ENCODE measurements at places on chromosomes 6 and 20. TPM values are rescaled to one million over a fixed set of nuclear protein-coding genes. Genes with fewer than 3 reads are reported as not detected.
A peak's percentile ranks its signal among the peaks of the same experiment; 100 is the strongest.

GRCh38 chr6:64083261-64083660, 447.7 kb downstream of the PHF3 start:
- no peak overlapping the region for H3K4me3 ChIP-seq
- DNase-seq = no peak
- no peaks in the 10 kb centered on the region for H3K36me3 ChIP-seq
- no peaks in the 10 kb centered on the region for H3K27me3 ChIP-seq
- H3K27ac ChIP-seq = no peak overlapping the region

- no peak overlapping the region for H3K27ac ChIP-seq
- no peaks in the 10 kb centered on the region for H3K4me1 ChIP-seq
- no peak overlapping the region for H3K4me3 ChIP-seq
- no peaks in the 10 kb centered on the region for H3K36me3 ChIP-seq
These were observed 25.6 kb upstream of the ENPP4 start for GRCh38 chr6:46104209-46104608.

- H3K27ac ChIP-seq = no peak overlapping the region
- no peaks in the 10 kb centered on the region for H3K36me3 ChIP-seq
- no peaks in the 10 kb centered on the region for H3K4me1 ChIP-seq
These were observed 297.9 kb downstream of the TBC1D7 start for GRCh38 chr6:13030396-13030795.

GRCh38 chr20:64279826-64280459, 24.4 kb downstream of the PCMTD2 start:
- no peaks in the 10 kb centered on the region for H3K36me3 ChIP-seq
- no peak overlapping the region for H3K4me3 ChIP-seq
- H3K27me3 ChIP-seq = peaks cover 3% of the 10 kb centered on the region
- no peak for DNase-seq

- H3K36me3 ChIP-seq = no peaks in the 10 kb centered on the region
- no peak overlapping the region for H3K4me3 ChIP-seq
- H3K4me1 ChIP-seq = no peaks in the 10 kb centered on the region
- DNase-seq = no peak
- no peaks in the 10 kb centered on the region for H3K27me3 ChIP-seq
These were observed 178.0 kb downstream of the PHF3 start for GRCh38 chr6:63813566-63814120.

DNA sequence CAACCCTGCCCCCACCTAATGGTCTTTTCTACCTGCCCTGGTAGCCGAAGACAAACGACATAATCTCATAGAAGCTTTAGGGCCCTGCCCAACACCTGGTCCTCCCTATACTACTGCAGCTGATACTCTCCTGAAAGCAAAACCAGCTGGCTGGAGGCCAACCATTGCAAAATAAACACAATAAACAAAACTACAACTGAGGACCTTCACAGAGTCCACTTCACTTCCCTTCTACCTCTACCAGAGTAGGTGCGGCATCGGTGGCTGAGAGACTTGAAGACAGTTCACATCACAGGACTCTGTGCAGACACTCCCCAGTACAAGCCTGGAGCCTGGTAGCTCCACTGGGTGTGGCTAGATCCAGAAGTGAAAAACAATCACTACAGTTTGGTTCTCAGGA, 476.2 kb downstream of the MMUT start:
- H3K27ac ChIP-seq = no peak overlapping the region
- no peaks in the 10 kb centered on the region for H3K27me3 ChIP-seq
- peaks cover 8% of the 10 kb centered on the region for H3K4me1 ChIP-seq
- no peaks in the 10 kb centered on the region for H3K36me3 ChIP-seq
- DNase-seq = no peak

DNA sequence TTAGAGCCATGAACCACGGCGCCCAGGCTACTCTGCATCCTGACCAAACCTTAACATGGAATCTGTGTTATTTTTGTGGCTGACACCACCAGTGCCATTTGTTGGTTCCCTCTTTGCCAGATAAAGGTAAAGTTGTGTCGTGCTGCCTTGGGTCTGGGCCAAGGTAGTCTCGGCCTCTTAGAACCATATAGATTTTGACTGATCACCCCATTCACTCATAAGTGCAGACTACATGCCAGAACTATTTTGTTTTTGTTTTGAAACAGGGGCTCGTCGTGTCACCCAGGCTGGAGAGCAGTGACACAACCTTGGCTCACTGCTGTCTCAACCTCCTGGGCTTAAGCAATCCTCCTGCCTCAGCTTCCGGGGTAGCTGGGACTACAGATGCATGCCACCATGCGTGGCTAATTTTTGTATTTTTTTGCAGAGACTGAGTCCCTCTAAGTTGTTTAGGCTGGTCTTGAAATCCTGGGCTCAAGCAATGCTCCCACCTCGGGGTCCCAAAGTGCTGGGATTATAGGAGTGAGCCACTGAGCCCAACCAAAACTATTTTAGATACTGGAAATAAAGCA, 19.2 kb upstream of the RIPOR3 start:
- no peak overlapping the region for H3K27ac ChIP-seq
- H3K27me3 ChIP-seq = no peaks in the 10 kb centered on the region
- H3K4me3 ChIP-seq = no peak overlapping the region
- H3K4me1 ChIP-seq = peaks cover 12% of the 10 kb centered on the region
- no peak for DNase-seq

DNA sequence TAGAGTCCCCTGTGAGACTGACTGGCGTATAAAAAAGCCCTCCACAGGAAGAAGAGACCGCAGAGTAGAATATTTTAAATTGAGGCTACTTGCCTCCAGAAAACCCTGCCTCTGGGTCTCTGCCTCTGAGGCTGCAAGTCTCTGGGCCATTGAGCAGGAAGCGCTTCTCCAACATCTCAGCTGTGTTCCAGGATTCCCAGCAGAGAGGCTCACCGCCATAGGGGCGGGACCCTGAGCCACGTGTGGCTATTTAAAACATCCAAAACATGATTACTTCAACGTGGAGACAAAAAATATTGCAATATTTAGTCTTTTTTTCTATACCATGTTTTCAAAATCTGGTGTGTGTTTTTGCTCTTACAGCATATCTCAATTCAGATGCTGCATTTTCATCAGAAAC, 59.4 kb downstream of the GNAS-AS1 start:
- H3K4me3 ChIP-seq = no peak overlapping the region
- DNase-seq = no peak
- no peak overlapping the region for H3K27ac ChIP-seq
- no peaks in the 10 kb centered on the region for H3K4me1 ChIP-seq

DNA sequence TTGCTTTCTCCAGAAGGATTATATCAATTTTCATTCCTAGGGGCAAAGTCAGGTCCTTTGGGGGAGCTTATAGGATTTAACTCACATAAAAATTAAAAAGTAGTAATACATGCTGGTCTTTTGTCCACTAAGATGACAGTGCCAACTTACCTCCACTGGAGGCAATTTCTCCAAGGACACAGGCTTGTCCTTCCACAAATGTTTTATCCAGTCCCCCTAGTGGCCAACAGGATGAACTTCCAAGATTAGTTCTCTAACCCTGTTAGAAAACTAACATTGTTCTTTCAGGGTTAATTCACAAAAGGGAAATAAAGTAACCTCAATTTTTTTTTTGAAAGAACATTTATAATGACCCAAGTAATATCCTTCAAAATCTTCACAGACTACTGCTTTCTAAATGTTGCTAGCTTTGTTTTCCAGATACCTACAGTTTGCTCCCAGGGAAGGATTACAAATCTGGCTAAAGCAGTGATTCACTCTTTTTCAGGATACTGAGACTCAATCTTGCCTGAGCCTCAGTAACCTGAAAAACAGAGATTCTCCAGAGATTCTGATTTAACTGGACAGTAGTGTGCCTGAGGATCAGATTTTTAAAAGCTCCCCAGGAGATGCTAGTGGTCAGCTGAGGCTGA, 31.7 kb upstream of the UBR2 start:
- H3K27ac ChIP-seq = no peak overlapping the region
- H3K4me1 ChIP-seq = no peaks in the 10 kb centered on the region
- no peaks in the 10 kb centered on the region for H3K36me3 ChIP-seq
- no peaks in the 10 kb centered on the region for H3K27me3 ChIP-seq

GRCh38 chr6:153625089-153625488, 414.0 kb upstream of the OPRM1 start:
- no peaks in the 10 kb centered on the region for H3K27me3 ChIP-seq
- no peak for DNase-seq
- H3K36me3 ChIP-seq = no peaks in the 10 kb centered on the region
- no peak overlapping the region for H3K4me3 ChIP-seq
- no peaks in the 10 kb centered on the region for H3K4me1 ChIP-seq
- H3K27ac ChIP-seq = no peak overlapping the region

GRCh38 chr6:7805850-7806214, 79.9 kb downstream of the BMP6 start:
- H3K27ac ChIP-seq = no peak overlapping the region
- no peaks in the 10 kb centered on the region for H3K27me3 ChIP-seq
- peaks cover 6% of the 10 kb centered on the region for H3K4me1 ChIP-seq
- H3K36me3 ChIP-seq = no peaks in the 10 kb centered on the region

DNA sequence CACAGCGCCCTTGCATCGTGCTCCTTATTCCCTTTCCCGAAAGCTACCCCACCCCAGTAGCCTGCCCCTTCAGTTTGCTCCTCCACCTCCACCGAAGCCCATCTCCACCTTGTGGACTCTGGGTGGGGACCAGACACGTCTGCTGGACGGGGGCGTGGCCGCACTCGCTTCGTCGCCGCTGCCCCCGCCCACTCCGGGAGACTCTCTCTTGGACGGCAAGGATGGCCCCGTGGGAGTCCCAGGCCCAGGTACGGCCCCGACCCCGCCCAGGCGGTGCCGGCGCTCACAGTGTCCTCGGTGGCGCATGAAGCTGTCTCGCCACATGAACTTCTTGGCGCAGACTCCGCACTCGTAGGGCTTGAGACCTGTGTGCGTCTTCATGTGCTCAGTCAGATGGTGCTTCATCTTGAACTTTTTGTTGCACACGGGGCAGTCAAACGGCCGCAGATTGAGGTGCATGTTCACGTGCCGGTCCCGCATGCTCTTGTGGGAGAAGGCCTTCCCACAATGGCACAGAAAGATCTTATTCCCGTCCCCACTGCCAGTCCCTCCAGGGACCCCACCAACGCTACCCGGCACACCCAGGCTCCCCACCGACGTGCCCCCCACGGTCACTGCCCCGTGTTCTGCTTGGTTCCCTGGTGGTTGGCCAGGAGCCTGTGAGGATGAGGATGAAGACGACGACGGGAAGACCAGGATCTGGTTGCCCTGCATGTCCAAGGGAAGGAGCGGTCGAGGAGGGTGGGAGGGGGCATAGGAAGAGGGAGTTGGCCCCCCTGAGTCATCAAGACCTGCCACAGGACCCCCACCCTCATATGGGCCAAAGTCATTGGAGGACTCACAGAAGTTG, 1.3 kb upstream of the TAPBP start:
- peaks cover 25% of the 10 kb centered on the region for H3K36me3 ChIP-seq
- peaks cover 44% of the 10 kb centered on the region for H3K4me1 ChIP-seq
- no peaks in the 10 kb centered on the region for H3K27me3 ChIP-seq

DNA sequence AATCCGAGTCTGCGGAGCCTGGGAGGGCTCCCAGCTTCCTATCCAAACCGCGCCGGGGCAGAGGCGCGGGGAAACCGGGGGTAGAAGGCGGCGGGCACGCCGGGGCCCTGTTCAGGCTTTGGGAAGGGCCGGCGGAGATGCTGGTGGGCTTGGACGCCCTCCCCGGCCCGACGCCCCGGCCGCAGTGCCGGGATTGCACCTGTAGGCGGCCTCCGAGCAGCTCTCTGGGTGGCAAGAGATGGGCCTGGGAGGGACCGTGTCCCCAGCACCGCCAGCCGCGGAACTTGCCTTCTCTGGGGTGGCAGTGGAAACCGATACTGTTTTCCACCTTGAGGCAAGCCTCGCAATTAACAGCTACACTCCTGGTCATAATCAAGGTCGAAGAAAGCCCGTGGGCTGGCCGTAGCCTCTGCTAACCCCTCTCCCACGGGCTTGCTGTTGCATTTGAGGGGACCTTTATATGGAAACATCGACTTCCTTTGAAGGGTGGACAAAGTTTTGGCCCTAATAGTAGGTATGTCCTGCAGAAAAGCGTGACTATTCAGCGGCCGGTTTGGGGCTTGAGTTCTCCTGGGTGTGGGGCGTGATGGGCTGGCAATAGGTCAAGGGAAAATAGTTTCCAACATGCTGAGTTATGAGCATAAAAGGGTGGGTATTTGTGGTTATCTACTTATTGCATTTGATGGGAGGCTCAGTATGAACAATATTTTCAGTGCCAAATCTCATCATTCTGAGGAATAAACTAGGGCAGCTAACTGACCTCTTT, 1.1 kb upstream of the JAG1 start:
- peak overlapping the region; percentile 97 for H3K4me3 ChIP-seq
- no peaks in the 10 kb centered on the region for H3K27me3 ChIP-seq

DNA sequence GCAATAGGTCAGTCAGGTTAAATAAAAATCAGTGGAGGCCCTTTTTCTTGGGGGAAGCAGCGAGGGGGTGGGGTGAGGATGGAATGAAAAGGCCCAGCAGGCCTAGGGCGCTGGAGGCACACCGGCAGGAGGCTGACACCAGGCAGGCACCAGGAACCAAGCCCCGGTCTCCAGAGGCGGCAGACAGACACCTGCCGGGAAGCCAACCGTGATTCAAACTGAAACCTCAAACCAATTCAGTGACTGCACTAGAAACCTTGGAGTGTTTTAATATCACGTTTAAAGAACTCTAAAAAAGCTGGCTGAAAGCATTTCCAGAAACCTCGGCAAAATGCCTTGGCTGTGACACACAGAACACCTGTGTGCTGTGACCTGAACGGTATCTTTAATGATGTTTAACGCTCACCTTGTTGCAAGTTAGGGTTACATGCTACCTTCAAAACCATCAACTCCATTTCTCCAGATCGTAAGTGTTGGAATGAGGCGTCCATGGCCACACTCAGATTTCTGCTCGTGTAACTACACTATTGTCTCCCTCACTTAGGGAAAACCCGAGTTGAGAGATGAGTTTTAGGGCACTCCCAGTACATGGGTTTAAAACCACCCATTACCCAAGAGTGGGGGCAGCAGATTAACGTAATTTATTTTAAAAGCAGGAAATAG, 27.2 kb downstream of the DIDO1 start:
- peaks cover 22% of the 10 kb centered on the region for H3K4me1 ChIP-seq
- peak; percentile 25 for DNase-seq
- H3K27me3 ChIP-seq = no peaks in the 10 kb centered on the region
- H3K27ac ChIP-seq = no peak overlapping the region
- no peak overlapping the region for H3K4me3 ChIP-seq

- H3K27ac ChIP-seq = no peak overlapping the region
- H3K36me3 ChIP-seq = peaks cover 3% of the 10 kb centered on the region
- no peaks in the 10 kb centered on the region for H3K27me3 ChIP-seq
- DNase-seq = peak; percentile 63
These were observed 49.4 kb downstream of the PSMG4 start for GRCh38 chr6:3308106-3308505.

- no peaks in the 10 kb centered on the region for H3K27me3 ChIP-seq
- no peak overlapping the region for H3K4me3 ChIP-seq
- DNase-seq = no peak
- no peaks in the 10 kb centered on the region for H3K4me1 ChIP-seq
These were observed 216.2 kb downstream of the TRDN start for GRCh38 chr6:123420512-123420911.

- no peaks in the 10 kb centered on the region for H3K4me1 ChIP-seq
- no peak for DNase-seq
- H3K27me3 ChIP-seq = peaks cover 22% of the 10 kb centered on the region
- H3K4me3 ChIP-seq = no peak overlapping the region
- H3K36me3 ChIP-seq = no peaks in the 10 kb centered on the region
These were observed 52.5 kb downstream of the HLA-DPB1 start for GRCh38 chr6:33128318-33128717.

- no peak for DNase-seq
- no peaks in the 10 kb centered on the region for H3K4me1 ChIP-seq
- no peaks in the 10 kb centered on the region for H3K36me3 ChIP-seq
- no peak overlapping the region for H3K4me3 ChIP-seq
- H3K27ac ChIP-seq = no peak overlapping the region
- H3K27me3 ChIP-seq = no peaks in the 10 kb centered on the region
These were observed 116.4 kb upstream of the THBS2 start for GRCh38 chr6:169370054-169370453.

Gene DHX16
- 26.1 TPM for total RNA-seq

Gene SLC22A2
- total RNA-seq = under 0.01 TPM

Gene NFATC2
- total RNA-seq = 0.29 TPM

Gene NCOA3
- total RNA-seq = 41.5 TPM

Gene FOXA2
- not detected for total RNA-seq

Gene NR2E1
- total RNA-seq = not detected

Gene FRK
- 1.1 TPM for total RNA-seq

Gene PNPLA1
- total RNA-seq = not detected

All from osteoblast (primary cell).